ENCODE measurements at places on chromosomes 1 and 21.

DNA sequence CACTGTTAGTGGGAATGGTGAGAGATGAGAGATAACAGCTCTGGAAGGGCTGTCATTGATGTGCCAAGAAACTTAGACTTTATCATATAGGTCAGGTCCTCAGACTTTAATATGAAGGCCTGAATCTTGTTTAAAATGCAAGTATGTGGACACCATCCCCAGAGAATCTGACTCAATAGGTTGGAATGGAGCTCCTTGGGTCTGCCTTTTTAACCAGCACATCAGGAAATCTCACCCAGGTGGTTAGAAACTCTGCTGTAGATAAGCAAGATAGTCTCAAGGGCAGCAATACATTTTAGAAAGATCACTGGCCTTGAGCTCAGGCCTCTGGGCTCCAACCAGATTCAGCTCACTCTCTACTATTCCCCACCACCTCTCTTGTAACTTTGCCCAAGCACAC, 180.4 kb downstream of the SLC44A5 start:
- no peak for DNase-seq

GRCh38 chr1:233357595-233358397, 30.3 kb downstream of the MAP3K21 start:
- DNase-seq: no peak

- DNase-seq: no peak
Measured at GRCh38 chr21:44618909-44619308, 7.0 kb downstream of the KRTAP10-8 start.

DNA sequence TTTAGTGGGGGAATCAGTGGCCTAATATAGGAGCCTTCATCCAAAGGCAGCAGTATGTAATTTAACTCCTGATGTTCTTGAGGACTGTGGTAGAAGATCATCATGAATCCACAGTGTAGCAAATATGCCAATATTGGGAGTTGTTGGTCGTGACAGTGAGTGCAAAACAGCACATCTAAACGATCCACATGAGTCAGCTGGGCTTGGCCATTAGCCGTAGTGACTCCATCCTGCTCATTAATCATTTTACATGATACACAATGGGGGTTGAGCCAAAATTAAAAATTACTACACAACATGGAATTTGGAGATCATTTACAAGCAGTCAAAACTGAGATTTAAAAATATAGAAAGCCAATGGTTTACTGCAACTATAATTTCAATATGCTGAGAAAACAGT, 653.9 kb upstream of the CAMK1G start:
- no peak for DNase-seq

DNA sequence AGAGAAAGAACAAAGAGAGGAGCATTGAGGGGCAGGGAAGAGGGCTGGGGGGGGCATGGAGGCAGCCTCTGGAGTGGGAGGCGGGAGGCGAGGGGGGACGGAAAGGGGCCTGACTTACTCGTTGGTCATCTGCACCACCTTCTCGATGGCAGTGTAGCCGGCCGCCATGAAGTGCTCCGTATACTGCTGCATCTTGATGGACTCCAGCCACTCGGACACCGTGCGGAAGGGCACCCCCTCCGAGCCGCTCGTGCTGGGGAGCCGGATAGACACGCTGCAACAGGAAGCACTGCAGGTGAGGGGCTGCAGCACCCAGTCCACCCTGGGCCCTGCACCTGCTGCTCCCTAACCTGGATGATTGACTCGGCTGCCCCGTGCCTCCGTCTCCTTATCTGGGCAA, 26.6 kb downstream of the EPHA2 start:
- DNase-seq: no peak

DNA sequence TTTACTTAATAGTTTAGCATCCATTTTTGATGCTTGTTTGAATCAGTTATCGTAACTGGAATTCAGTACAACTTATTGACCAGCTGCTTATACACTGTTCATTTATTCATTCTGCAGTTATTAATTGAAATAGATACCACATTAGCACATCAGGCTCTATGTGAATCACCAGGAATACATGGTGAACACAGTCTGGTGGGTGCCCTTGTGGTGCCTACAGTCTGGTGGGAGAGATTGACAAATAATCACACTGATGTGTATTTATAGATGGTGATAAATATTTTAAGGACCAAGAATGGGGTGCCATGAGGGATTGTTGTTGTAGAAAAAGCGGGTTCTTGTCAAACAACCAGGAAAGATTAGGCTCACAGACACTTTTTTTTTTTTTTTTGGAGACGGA, 87.6 kb downstream of the ZFYVE9 start:
- DNase-seq: no peak

GRCh38 chr1:30327370-30328099, 395.9 kb downstream of the MATN1 start:
- DNase-seq: no peak

DNA sequence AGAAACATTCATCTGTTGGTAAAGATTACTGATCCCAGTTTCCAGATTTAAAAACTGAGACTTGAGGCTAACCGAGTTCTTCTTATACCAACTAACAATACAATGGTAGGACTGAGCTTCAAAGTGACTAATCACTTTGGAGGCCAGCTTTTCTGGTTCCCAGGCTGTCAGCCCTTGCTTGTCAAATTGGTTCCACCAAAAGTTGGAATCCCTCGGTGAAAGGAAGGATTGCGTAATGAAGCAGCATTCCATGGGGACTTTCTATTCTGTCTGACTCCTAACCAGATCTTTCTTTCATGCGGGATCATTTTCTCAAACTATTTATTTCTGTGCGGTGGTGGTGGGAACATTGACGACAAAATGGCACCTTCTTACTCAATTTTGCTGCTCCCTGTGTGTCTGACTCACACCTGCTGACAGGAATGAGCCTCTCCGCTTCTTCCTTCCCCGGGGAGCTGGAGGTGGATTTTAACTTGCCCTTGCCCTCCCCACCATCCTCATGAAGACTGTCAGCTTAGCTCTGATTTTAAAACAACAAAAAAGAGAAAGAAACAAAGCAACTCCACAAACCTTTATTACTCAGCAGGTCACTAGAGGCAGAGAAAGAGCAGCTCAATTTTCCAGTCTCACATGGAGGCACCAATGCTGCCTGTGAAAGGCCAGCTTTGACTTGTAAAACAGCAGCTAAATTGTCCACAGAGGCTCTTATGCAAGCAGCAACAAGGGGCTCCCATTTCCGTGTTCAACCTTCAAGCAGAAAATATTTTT, 32.9 kb upstream of the RASAL2 start:
- DNase-seq: no peak

GRCh38 chr1:89545264-89546038, 20.8 kb downstream of the LRRC8B start:
- no peak for DNase-seq

All from LoVo (cell line).